ENCODE measurements at places on chromosomes 5 and 9. TPM values are rescaled to one million over a fixed set of nuclear protein-coding genes. Genes with fewer than 3 reads are reported as not detected.

C9orf152 gene
- 80.1 TPM for total RNA-seq

SRA1 gene
- total RNA-seq, result 34.1 TPM

SLC4A9 gene
- not detected for total RNA-seq

TXNDC8 gene
- total RNA-seq, result not detected

SNX30 gene
- 30.3 TPM for total RNA-seq

TICAM2 gene
- total RNA-seq, result 2.4 TPM

TEX48 gene
- not detected for total RNA-seq

WDR31 gene
- 3.5 TPM for total RNA-seq

LOX gene
- 6.2 TPM for total RNA-seq

NUDT2 gene
- total RNA-seq, result 25.6 TPM

MCC gene
- total RNA-seq, result 1.9 TPM

- no peaks in the 10 kb centered on the region for H3K27me3 ChIP-seq
- no peak overlapping the region for H3K4me3 ChIP-seq
- H3K36me3 ChIP-seq, result no peaks in the 10 kb centered on the region
Measured at GRCh38 chr5:52657247-52657645, 130.5 kb upstream of the ITGA1 start.

DNA sequence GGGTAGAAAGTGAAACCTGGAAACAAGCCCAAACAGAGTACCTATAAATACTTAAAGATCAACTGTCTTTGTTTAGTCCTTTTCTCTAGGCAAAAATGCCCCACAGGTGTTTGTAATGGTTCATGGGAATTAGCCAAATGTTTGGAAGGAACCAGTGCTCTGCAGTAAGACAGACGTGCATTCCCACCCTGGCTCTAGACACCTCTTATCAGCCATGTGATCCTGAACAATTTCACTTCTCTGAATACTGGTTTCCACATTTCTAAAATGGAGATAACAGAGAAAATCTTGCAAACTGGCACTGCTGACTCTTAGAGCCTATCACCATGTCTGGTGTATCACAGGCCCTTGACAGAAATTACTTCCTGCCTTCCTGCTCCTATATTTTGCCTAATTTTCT is 30.0 kb downstream of the GLIS3 start:
- H3K27ac ChIP-seq, result no peak overlapping the region
- no peak for DNase-seq
- H3K36me3 ChIP-seq, result no peaks in the 10 kb centered on the region
- H3K4me1 ChIP-seq, result no peaks in the 10 kb centered on the region
- H3K4me3 ChIP-seq, result no peak overlapping the region

GRCh38 chr5:172868924-172869591 is 35.0 kb downstream of the ERGIC1 start:
- peak overlapping the region; percentile 59 for H3K27ac ChIP-seq
- H3K27me3 ChIP-seq, result no peaks in the 10 kb centered on the region
- H3K4me3 ChIP-seq, result no peak overlapping the region

GRCh38 chr5:147985608-147986007 is 78.2 kb upstream of the SPINK5 start:
- DNase-seq, result no peak
- no peaks in the 10 kb centered on the region for H3K27me3 ChIP-seq
- no peak overlapping the region for H3K27ac ChIP-seq

GRCh38 chr5:148583421-148583965 is 70.8 kb downstream of the HTR4 start:
- H3K36me3 ChIP-seq, result no peaks in the 10 kb centered on the region
- no peak for DNase-seq
- H3K4me1 ChIP-seq, result no peaks in the 10 kb centered on the region
- no peaks in the 10 kb centered on the region for H3K27me3 ChIP-seq
- no peak overlapping the region for H3K4me3 ChIP-seq
- H3K27ac ChIP-seq, result no peak overlapping the region

GRCh38 chr5:164672205-164672604 is 1166.8 kb downstream of the MAT2B start:
- H3K27ac ChIP-seq, result no peak overlapping the region
- H3K4me1 ChIP-seq, result no peaks in the 10 kb centered on the region
- DNase-seq, result no peak

DNA sequence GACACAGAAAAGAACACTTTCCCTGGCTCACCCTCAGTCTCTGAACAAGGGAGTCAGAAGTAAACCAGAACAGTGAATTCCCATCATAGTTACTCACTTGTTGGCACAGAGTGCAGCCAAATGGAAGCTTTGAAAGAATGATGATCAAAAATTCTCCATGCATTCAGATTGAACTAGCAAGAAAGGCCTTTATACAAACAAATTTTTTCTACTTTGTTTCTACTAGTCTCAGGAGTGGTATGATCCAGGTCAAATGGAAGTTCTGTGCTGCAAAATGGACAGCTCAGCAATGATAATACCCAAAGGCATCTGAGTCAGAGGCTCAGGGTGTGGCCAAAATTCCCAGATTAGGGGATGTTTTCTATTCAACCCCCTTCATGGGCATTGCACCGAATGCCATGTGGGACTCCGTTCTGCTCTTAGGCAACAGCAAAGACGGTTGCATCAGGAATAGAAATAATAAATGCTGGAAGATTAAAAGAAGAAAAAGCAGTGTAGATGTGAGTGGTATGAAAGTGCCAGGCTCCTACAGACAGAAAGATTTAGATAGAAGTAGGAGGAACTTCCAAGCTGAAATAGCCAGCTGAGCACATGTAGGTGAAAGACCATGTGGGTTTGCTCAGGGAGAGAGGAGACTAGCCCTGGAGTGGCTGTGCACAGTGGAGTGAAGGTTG is 24.0 kb upstream of the ASPN start:
- H3K36me3 ChIP-seq, result no peaks in the 10 kb centered on the region
- H3K27ac ChIP-seq, result peak overlapping the region; percentile 6
- H3K4me3 ChIP-seq, result no peak overlapping the region

DNA sequence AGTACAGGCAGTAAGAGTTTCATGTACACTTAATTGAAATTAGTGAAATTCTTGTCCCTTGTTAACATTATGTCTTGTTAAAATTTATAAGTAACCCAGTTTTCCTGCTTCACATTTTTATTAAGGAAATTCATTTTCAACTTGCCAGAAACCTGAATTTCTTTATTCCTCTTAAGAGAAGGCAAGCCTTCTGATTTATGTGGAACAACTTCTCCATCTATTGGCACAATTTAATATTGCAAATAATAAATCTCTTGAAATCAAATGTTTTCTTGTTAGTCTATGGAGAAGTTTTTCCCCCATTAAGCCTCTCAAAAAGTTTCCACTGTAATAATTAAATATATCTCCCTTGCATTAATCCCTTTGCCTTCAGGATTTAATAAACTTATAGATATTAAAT is 33.8 kb upstream of the ACO1 start:
- H3K27ac ChIP-seq, result no peak overlapping the region
- H3K4me3 ChIP-seq, result no peak overlapping the region
- H3K27me3 ChIP-seq, result no peaks in the 10 kb centered on the region
- no peak for DNase-seq

- H3K4me3 ChIP-seq, result no peak overlapping the region
- no peak overlapping the region for H3K27ac ChIP-seq
- no peaks in the 10 kb centered on the region for H3K36me3 ChIP-seq
- DNase-seq, result no peak
- H3K4me1 ChIP-seq, result no peaks in the 10 kb centered on the region
- H3K27me3 ChIP-seq, result no peaks in the 10 kb centered on the region
Measured at GRCh38 chr9:28051559-28052503, 478.6 kb upstream of the C9orf72 start.

DNA sequence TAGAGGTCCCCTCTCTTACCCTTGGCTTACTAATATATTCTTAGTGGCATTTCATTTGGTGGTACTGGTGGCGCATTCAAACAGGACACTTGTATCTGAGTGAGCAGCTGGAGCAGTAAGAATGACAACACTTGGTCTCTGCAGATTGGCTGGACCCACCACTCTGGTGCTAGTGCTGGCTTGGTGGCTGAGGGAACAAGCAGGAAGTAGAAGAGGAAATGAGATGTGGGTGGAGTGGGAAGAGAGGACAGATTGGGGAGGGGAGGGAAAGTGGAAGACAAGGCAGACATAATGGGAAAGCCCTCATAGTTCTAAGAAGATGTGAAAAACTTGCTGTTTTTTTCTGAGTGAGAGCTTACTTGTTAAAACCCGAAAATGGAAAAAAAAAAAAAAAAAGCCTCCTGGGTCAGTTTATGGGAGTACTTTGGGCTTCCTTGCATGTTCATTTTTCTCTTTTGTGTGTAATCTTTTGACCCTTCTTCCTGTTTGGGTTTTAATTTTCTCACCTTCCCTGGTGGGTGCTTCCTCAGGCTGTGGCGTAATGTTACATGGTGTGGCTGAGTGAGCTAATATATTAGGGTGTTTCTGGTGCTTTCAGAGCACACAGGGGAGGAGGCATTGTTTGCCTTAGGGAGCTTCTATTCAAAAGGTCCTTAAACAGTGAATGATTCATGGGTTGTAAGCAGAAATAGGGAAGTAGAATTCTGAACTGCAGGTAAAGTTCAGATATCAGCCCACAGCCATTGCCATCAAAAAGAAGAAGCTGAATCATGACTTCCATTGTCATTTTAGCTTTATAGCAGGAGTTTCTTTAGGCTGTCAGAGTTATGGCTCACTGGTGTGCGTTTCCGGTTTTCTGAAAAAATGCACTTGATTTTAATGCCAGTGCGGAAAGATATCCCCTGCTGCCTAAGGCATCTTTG is 52.3 kb downstream of the TLE4 start:
- peak; percentile 31 for DNase-seq
- no peaks in the 10 kb centered on the region for H3K36me3 ChIP-seq
- H3K27ac ChIP-seq, result peak overlapping the region; percentile 23
- H3K4me3 ChIP-seq, result no peak overlapping the region

GRCh38 chr9:110021891-110022290 is 186.1 kb downstream of the C9orf152 start:
- no peaks in the 10 kb centered on the region for H3K27me3 ChIP-seq
- no peak overlapping the region for H3K27ac ChIP-seq
- no peaks in the 10 kb centered on the region for H3K4me1 ChIP-seq

GRCh38 chr5:6525910-6526309 is 77.3 kb downstream of the UBE2QL1 start:
- no peaks in the 10 kb centered on the region for H3K27me3 ChIP-seq
- no peak for DNase-seq
- H3K36me3 ChIP-seq, result no peaks in the 10 kb centered on the region
- H3K4me1 ChIP-seq, result no peaks in the 10 kb centered on the region
- no peak overlapping the region for H3K4me3 ChIP-seq

GRCh38 chr9:75391497-75391896 is 303.2 kb downstream of the OSTF1 start:
- H3K36me3 ChIP-seq, result no peaks in the 10 kb centered on the region
- no peak overlapping the region for H3K27ac ChIP-seq
- no peaks in the 10 kb centered on the region for H3K27me3 ChIP-seq
- no peak overlapping the region for H3K4me3 ChIP-seq

- no peaks in the 10 kb centered on the region for H3K27me3 ChIP-seq
- no peak overlapping the region for H3K4me3 ChIP-seq
- H3K27ac ChIP-seq, result no peak overlapping the region
- H3K4me1 ChIP-seq, result no peaks in the 10 kb centered on the region
- no peak for DNase-seq
- no peaks in the 10 kb centered on the region for H3K36me3 ChIP-seq
Measured at GRCh38 chr5:151483647-151484046, 36.2 kb downstream of the SLC36A1 start.

DNA sequence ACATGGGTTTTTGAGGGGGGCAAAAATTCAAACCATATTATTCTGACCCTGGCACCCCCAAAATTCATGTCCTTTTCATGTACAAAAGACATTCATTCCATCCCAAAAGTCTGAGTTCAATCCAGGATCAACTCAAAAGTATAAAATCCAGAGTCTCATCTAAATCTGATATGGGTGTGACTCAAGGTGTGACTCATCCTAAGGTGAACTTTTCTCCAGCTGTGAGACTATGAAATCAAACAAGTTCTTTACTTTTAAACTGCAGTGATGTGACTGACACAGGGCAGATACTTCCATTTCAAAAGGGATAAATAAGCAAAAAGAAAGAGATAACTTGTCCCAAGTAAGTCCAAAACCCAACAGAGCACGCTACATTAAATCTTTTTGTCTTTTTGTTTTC is 20.6 kb upstream of the CYLC2 start:
- H3K4me3 ChIP-seq, result no peak overlapping the region
- no peak for DNase-seq
- no peaks in the 10 kb centered on the region for H3K4me1 ChIP-seq
- no peak overlapping the region for H3K27ac ChIP-seq

GRCh38 chr5:135567661-135568060 is 11.1 kb downstream of the CXCL14 start:
- no peak overlapping the region for H3K4me3 ChIP-seq
- H3K36me3 ChIP-seq, result no peaks in the 10 kb centered on the region
- H3K27ac ChIP-seq, result no peak overlapping the region
- no peaks in the 10 kb centered on the region for H3K27me3 ChIP-seq

DNA sequence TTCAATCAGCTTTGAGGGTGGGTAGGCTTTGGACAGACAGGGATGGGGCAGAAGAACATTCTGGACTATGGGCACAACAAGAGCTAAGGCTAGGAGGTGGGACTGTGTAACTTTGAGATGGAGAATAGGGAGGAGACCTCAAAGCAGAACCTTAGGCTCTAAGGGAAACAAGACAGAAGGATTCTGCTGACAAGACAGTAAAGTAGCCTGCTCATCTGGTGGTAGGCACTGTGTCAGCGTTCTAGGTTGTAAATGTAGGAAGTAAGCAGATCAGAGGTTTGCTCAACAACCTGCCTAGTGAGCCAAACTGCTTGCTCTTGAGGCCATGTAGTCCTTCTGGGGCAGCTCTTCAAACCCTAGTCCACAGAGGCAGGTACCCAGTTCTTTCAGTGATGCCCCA is 15.0 kb upstream of the IL12B start:
- H3K27me3 ChIP-seq, result no peaks in the 10 kb centered on the region
- H3K4me1 ChIP-seq, result no peaks in the 10 kb centered on the region
- H3K27ac ChIP-seq, result no peak overlapping the region
- no peaks in the 10 kb centered on the region for H3K36me3 ChIP-seq
- DNase-seq, result no peak

DNA sequence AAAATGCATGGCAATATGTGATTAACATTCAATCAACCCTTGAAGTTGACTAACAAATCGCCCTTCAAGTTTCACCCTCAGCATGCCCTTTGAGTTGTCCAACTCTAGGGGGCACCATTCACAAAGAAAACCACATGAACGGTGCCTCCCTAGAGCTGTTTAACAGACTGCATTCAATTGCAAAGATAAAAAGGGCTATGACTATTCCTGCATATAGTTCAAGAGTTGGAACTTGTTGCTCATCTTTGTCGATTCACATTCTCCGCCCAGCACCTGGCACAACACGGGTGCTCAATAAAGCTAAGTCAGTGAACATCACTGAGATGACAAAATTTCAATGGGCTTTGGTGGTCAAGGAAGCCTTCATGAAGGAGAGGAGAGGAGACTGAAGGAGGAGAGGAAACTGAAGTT is 69.6 kb upstream of the SLC30A5 start:
- no peaks in the 10 kb centered on the region for H3K27me3 ChIP-seq
- DNase-seq, result peak; percentile 34
- no peaks in the 10 kb centered on the region for H3K4me1 ChIP-seq
- no peak overlapping the region for H3K27ac ChIP-seq
- no peak overlapping the region for H3K4me3 ChIP-seq

GRCh38 chr5:125408448-125409233 is 662.2 kb upstream of the ZNF608 start:
- no peaks in the 10 kb centered on the region for H3K36me3 ChIP-seq
- H3K4me1 ChIP-seq, result no peaks in the 10 kb centered on the region
- DNase-seq, result peak; percentile 40
- no peak overlapping the region for H3K4me3 ChIP-seq
- H3K27ac ChIP-seq, result peak overlapping the region; percentile 67
- no peaks in the 10 kb centered on the region for H3K27me3 ChIP-seq

- H3K27me3 ChIP-seq, result no peaks in the 10 kb centered on the region
- H3K4me3 ChIP-seq, result no peak overlapping the region
- H3K36me3 ChIP-seq, result no peaks in the 10 kb centered on the region
- no peak overlapping the region for H3K27ac ChIP-seq
- no peak for DNase-seq
- H3K4me1 ChIP-seq, result no peaks in the 10 kb centered on the region
Measured at GRCh38 chr9:30774326-30774725, 1610.1 kb upstream of the ACO1 start.
